ENCODE measurements at places on chromosomes 5 and 9.

GRCh38 chr5:1132570-1132969 is 20.7 kb upstream of the SLC12A7 start:
- DNase-seq: no peak

DNA sequence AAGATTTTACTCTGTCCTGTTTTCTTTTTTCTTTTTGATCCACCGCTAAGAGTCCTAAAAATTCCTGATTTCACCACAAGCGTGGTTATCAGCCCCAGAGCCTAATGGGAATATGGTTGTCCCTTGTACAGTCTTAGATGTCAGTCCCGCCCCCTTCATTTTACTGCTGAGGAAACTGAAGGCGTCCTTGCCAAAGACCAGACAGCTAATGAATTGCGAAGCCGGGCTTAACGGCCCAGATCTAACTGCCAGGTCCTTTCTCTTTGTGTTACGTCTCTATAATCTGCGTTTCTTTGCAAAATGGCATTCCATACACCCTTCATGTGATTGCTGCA is 497 bp downstream of the NSA2 start:
- peak; percentile 1 for DNase-seq

GRCh38 chr9:33780276-33780675 is 15.1 kb upstream of the PRSS3 start:
- no peak for DNase-seq

GRCh38 chr5:74393943-74394342 is 246.6 kb downstream of the ENC1 start:
- DNase-seq: no peak

DNA sequence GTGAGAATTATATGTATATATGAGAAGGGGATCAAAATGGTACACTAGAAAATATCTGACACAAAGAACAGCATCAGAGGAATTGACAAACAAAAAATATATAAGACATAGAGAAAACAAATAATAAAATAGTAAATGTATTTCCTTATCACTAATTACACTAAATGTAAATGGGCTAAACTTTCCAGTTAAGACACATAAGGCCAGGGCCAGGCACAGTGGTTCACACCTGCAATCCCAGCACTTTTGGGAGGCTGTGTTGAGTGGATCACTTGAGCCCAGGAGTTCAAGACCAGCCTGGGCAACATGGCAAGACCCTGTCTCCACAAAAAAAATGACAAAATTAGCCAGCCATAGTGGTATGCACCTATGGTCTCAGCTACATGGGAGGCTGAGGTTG is 8.5 kb downstream of the FBXL17 start:
- DNase-seq: no peak

GRCh38 chr5:104421431-104421830 is 858.8 kb upstream of the NUDT12 start:
- DNase-seq: no peak

DNA sequence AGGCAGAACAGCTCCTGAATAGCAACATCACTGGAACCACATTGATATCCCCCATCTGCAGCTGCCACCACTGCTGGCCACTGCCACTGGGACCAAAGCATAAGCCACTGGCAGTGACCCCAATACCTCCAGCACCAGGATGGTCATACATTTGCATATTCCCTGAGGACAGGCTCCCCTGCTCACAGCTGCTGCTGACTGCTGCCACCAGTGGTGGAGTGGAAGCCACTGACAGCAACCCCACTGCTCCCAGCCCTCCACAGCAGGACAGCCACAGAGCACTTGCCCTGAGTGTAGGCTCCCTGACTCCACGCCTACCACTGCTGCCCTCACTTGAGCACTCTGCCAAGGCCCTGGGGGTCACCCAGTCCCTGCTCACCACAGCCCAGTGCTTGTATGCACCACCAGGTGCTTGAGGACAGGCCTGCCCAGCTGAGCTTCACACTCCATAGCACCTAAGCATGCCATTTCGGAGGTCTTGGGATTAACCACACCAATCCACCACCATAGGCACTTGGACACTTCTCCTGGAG is 327.4 kb upstream of the RPS23 start:
- DNase-seq: no peak

GRCh38 chr9:69460012-69460411 is 135.0 kb downstream of the ENTREP1 start:
- DNase-seq: no peak

Data from SK-N-MC (cell line).